Stimulated activated CD4-positive, alpha-beta T cell treated with anti-CD3 and anti-CD28 coated beads, Interleukin-15, amount 100 ng/mL, for 1 hour (primary cell): ENCODE measurements at places on chromosomes 11 and 22.

DNA sequence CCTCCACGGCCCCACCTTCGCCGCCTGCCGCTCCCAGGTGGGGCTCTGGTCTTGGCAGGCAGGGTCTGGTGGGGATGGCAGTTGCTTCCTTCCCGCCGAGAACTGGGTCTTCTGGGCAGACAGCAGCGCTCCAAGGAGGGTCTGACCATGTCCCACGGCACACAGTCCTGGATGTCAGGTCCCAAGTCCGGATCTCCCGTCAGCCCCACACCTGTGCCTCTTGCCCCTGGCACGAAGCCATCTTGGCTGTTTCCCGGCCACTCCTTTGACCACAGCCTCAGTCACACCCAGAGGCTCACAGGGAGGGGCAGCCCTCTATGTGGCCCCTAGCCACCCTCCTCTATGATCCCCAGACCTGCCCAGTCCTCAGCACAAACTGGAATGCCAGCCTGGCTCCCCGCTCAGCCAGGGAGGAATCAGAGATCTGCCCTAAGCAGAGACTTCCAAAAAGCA lies 14.3 kb downstream of the MUC5B start:
- DNase-seq: no peak

DNA sequence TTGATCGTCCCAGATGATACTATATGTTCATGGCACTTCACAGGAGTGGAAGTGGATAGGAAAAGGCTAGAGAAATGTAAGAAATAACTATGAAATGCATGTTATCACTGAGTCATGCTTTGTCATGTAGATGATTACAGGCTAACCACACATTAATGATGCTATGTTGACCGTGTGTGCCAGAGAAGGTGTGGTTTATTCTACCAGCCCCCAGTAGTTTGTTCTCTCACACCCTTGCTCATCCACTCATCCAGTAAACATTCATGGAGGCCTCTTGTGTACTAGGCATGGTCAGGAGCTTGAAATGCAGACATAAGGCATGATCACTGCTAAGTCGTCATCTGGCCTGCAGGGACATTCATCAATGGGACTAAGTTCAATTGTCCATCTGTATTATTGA lies 153.0 kb upstream of the PITPNB start:
- DNase-seq: no peak

GRCh38 chr11:113932788-113933187 lies 28.2 kb downstream of the HTR3B start:
- no peak for DNase-seq

DNA sequence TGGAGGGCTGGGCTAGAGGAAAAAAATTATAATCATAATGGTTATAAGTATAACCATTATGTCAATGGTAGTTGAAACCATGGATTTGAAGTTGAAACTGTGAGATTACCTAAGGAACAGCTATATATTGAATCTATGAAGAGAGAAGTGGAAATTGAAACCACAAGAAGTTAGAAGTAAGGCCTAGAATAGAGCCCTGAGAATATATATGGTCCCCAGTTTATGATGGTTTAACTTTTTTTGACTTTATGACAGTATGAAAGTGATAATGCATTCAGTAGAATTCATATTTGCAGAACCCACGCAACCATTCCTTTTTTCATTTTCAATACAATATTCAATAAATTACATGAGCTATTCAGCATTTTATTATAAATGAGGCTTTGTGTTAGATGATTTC lies 15.0 kb downstream of the AASDHPPT start:
- no peak for DNase-seq

- DNase-seq: no peak
Measured at GRCh38 chr11:128804481-128804880, 62.6 kb downstream of the KCNJ1 start.

DNA sequence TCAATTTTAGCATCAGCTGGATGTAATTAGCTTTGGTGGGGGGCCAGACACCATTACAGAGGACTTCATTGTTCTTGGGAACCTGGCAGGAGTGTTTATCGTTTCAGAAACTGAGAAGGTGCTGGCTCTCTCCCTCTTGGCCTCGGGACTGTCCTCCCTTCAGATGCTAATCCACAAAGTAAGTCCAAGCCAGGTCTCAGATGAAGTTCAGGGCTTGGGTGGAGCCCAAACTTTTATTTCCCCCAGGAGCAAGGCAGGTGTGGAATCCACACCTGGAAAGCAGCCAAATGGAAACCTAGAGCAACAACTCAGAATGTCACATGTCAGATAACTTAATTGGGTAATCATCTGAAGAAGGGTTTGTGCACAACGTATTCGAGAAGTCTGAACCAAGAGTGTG lies 119.2 kb downstream of the ME3 start:
- DNase-seq: no peak

- DNase-seq: no peak
Measured at GRCh38 chr22:42637555-42637954, 2.8 kb downstream of the ATP5MGL start.

DNA sequence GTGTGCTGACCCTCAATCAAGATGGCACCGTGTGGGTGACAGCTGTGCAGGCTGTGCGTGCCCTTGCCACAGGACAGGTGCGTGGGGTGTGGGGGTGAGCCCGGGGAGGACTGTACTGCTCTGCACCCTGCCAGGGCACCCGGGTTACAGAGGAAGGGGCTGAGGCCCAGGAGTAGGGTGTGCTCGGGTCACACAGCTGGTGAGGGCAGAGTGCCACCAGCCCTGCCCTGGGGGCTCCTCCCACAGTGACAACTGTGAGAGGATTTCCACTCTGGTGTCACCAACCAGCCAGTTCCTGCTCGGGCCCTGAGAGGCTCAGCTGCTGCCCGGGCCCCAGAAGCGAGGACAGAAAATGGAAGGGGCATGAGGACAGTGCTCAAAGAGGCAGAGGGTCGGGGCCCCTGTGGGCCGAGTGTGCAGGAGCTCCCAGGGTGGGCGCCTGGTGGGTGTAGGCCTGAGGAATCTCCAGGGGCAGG lies 20.5 kb downstream of the TRMU start:
- no peak for DNase-seq

- DNase-seq: no peak
Measured at GRCh38 chr11:2190657-2191471, 19.2 kb upstream of the TH start.

DNA sequence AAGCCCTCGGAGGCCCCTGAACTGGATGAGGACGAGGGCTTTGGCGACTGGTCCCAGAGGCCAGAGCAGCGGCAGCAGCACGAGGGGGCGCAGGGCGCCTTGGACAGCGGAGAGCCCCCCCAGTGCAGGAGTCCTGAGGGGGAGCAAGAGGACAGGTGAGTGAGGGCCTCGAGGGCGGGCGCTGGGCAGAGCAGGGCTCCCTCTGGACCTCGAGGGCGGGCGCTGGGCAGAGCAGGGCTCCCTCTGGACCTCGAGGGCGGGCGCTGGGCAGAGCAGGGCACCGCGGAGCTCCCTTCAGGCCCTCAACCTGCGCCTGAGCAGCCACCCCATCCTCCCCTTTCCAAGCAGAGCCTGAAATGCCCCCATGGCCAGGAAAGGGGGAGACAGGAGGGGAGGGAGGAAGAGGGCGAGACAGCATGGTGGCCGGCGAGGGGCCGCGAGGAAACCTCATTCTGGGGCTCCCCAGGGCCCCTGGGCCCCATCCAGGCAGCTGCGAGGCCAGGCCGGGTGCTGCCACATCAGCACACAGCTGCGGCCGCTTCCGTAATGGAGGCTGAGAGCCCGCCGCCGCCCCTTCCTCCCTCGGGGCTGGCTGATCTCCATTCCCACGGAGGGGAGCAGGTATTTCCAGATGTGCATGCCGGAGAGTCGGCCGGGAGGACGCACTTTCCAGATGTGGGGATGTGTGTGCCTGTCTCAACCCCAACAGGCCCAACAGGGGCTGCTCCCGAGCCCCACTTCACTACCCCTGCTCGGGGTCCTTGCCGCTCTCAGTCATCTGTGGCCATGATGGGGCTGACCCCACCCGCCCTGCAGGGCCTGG lies 10.0 kb downstream of the PRR33 start:
- no peak for DNase-seq

DNA sequence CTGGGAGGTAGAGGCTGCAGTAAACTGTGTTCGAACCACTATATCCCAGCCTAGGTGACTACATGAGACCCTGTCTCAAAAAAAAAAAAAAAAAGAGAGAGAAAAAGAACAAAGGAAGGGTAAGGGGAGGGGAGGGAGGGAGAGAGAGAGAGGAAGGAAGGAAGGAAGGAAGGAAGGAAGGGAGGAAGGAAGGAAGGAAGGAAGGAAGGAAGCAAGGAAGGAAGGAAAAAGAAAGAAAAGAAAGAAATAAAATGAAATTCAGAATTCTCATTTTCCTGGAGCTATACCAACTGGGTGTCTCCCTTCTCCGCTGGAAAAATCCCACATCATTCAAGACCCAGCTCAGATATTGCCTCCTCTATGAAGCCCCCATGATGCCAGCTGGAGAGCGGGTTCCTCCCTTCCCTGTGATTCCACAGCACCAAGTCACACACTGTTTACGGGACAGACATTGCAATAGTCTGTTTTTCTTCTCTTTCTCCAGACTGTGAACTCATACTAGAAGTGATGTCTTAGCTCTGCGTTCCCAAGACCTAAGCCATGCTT lies 3.0 kb upstream of the PPFIA1 start:
- DNase-seq: no peak

DNA sequence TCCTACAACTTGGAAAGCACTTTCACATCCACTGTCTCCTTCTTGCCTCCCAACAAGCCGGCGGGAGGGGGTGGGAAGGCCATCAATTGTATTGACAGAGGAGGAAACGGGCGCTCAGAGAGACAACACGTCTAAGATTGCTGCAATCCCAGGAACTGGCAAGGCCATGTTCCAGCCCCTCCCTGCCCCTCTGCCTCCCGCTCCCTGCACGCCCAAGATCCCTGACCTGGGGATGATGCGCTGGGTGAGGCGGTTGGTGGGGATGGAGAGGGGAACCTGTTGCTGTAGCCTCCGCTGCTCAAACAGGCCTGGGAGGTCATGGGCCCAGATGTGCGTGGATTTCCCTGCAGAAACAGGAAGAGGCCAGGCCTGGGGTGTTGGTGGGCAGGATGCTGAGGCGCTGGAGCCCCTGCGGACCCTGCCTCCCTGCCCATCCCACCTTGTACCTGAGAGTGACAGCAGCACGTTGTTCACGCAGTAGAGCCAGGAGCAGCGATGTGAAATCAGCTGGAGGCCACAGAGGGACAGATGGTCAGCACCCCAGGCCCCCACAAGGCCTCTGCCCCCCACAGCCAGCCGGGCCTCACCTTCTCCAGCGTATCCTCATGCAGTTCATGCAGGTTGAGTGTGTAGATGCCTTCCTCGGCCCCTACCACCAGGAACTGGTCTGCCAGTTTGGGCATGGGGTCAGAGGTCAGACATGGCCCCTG lies 6.8 kb downstream of the MAP4K2 start:
- no peak for DNase-seq

- no peak for DNase-seq
Measured at GRCh38 chr11:129625930-129626329, 189.7 kb upstream of the TMEM45B start.

DNA sequence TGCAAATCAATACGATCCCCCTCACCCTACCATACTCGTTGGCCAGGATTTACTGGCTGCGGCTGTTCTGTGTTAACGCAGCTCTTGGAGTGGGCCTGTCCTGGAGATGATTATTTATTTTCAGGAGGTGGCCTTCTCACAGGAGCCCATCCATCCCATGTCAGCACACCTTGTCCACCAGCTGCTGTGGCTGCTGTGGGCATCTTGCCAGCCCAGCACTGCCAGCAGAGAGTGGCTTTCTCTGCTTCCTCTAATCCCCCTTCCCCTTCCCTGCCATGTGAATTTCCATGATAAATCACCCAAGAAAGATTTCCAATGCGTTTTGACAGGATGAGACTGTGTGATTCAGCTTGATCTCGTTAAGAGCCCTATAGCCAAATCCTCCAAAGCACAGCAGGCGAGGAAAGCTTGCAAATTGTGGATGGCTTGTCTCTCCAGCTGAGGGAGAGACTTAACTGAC lies 309.1 kb upstream of the C11orf87 start:
- no peak for DNase-seq

- no peak for DNase-seq
Measured at GRCh38 chr11:24124876-24125275, 372.0 kb upstream of the LUZP2 start.

GRCh38 chr11:57163160-57163868 lies 18.4 kb upstream of the LRRC55 start:
- DNase-seq: no peak

- DNase-seq: no peak
Measured at GRCh38 chr11:117676501-117676900, 120.5 kb downstream of the DSCAML1 start.

GRCh38 chr11:9808943-9809342 lies 145.1 kb downstream of the SWAP70 start:
- DNase-seq: no peak

- no peak for DNase-seq
Measured at GRCh38 chr22:29157759-29158535, 47.7 kb upstream of the EMID1 start.

GRCh38 chr22:35212996-35213395 lies 44.3 kb upstream of the HMGXB4 start:
- DNase-seq: no peak

GRCh38 chr11:59756558-59756840 lies 1.3 kb downstream of the STX3 start:
- DNase-seq: no peak

- DNase-seq: no peak
Measured at GRCh38 chr11:15202626-15203025, 87.9 kb downstream of the INSC start.

GRCh38 chr11:118621071-118621783 lies 13.8 kb downstream of the PHLDB1 start:
- DNase-seq: no peak

DNA sequence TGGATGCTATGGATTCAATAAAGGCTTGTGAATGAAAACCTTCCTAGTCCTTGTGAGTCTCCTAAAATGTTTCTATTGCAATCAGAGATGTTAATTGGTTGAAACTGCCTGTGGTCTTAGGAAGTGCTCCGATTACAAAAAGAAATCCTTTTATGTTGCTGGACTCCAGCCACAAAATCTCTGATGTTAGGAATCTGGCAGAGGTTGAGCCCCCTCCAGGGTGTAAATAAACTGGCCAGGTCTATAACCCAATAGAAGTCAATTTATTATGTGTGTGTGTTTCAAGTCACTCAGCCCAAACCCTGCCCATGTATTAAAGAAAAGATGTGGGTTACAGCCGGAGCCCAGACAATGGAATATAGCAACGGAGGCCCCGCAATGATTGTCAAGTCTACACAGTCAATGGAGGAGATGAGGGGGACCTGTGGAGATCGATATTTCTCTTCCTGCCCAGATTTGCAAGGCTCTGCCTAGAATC lies 218.1 kb upstream of the SORL1-AS1 start:
- DNase-seq: no peak

DNA sequence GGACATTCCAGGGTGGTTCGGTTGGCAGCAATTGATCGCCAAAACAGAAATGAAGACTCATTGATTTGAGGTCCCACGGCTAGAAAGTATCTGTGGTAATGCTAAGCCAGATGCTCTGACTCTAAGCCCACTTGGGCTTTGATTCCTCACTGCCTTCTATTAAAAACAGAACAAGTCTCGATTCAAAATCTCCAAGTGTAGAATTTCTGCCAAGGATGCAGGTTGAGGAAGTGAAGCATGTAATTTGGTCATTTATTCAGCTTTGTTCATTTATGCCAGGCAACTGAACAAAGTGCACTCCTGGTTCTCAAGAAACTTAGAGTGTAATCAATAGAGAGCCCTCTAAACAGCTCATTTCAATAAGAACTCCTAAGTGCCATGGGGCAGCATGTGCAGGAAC lies 2.3 kb upstream of the CEP295 start:
- no peak for DNase-seq

- no peak for DNase-seq
Measured at GRCh38 chr22:39750759-39751158, 142.8 kb downstream of the ENTHD1 start.

GRCh38 chr22:48426466-48427380 lies 1401.0 kb downstream of the BRD1 start:
- DNase-seq: no peak
